ENCODE measurements at places on chromosomes 3 and 15. TPM values are rescaled to one million over a fixed set of nuclear protein-coding genes. Genes with fewer than 3 reads are reported as not detected.

GRCh38 chr3:25156626-25157025 lies 271.4 kb upstream of the RARB start:
- H3K36me3 ChIP-seq = no peaks in the 10 kb centered on the region
- DNase-seq = no peak
- H3K4me1 ChIP-seq = no peaks in the 10 kb centered on the region
- H3K27ac ChIP-seq = no peak overlapping the region

DNA sequence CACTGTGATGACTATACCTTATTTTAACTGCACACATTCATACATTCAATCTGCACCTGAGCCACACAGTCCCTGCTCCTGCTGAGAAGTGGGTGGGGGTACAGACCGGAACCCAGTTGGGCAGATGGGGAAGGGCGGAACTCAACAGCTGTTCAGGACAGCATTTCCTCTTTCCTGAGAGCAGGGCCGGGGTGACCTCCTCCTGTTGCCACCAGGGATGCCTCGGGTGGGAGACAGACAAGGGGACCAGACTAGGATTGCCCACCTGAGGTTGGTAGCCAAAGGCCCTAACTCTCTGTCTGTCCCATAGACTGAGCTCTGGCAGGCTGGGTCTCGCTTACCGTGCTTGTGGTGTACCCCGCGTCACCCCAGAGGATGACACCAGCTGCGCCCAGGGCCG lies 3.9 kb downstream of the HYAL2 start:
- H3K27me3 ChIP-seq = no peaks in the 10 kb centered on the region
- no peak for DNase-seq

GRCh38 chr3:150751781-150752263 lies 11.1 kb downstream of the SIAH2 start:
- no peak for DNase-seq
- no peaks in the 10 kb centered on the region for H3K36me3 ChIP-seq
- no peak overlapping the region for H3K27ac ChIP-seq

- no peak overlapping the region for H3K4me3 ChIP-seq
- no peaks in the 10 kb centered on the region for H3K36me3 ChIP-seq
- no peaks in the 10 kb centered on the region for H3K27me3 ChIP-seq
- no peak for DNase-seq
- no peak overlapping the region for H3K27ac ChIP-seq
These were observed 37.9 kb downstream of the CMTM8 start for GRCh38 chr3:32276279-32276841.

CACNA2D2 gene
- total RNA-seq = 4.5 TPM

KIF15 gene
- total RNA-seq = 31.9 TPM

NR2E3 gene
- total RNA-seq = not detected

GPR15 gene
- total RNA-seq = 24.2 TPM
